ENCODE measurements at places on chromosomes 1 and 21. TPM values are rescaled to one million over a fixed set of nuclear protein-coding genes. Genes with fewer than 3 reads are reported as not detected.

The DDR2 gene
- total RNA-seq: 5.8 TPM

The ESPN gene
- 0.15 TPM for total RNA-seq

The PHGDH gene
- total RNA-seq: 10.6 TPM

The NHLH1 gene
- total RNA-seq: 0.05 TPM

The IPO9 gene
- 28.2 TPM for total RNA-seq

The TNFRSF8 gene
- total RNA-seq: not detected

The PAQR6 gene
- total RNA-seq: 1.5 TPM

The A3GALT2 gene
- not detected for total RNA-seq

The COL16A1 gene
- total RNA-seq: 5.3 TPM

The KCNJ9 gene
- not detected for total RNA-seq

The LPAR3 gene
- total RNA-seq: not detected

The GJA5 gene
- total RNA-seq: 0.10 TPM

The CLIC6 gene
- total RNA-seq: 0.15 TPM

The PTGFRN gene
- 92.3 TPM for total RNA-seq

The C1orf87 gene
- total RNA-seq: not detected

The FNBP1L gene
- 62.7 TPM for total RNA-seq

The TFF2 gene
- not detected for total RNA-seq

The TIE1 gene
- total RNA-seq: 640 TPM

The P3H1 gene
- 120 TPM for total RNA-seq

The NFYC gene
- 32.5 TPM for total RNA-seq

The FASLG gene
- total RNA-seq: not detected

The HTR6 gene
- not detected for total RNA-seq

The ZRANB2 gene
- 41.7 TPM for total RNA-seq

The THRAP3 gene
- 105 TPM for total RNA-seq

The MYBPHL gene
- not detected for total RNA-seq

The RIPPLY3 gene
- total RNA-seq: not detected

The TEKT2 gene
- total RNA-seq: not detected

The TINAGL1 gene
- 286 TPM for total RNA-seq

The SPRR2A gene
- total RNA-seq: not detected

The RNU1-4 gene
- under 0.01 TPM for total RNA-seq

The HIVEP3 gene
- total RNA-seq: 7.6 TPM

The CFHR4 gene
- total RNA-seq: not detected

The GREM2 gene
- not detected for total RNA-seq

The FMO1 gene
- total RNA-seq: not detected

The GPATCH2 gene
- total RNA-seq: 9.0 TPM

The OR2L2 gene
- total RNA-seq: not detected

The IGSF3 gene
- 2.8 TPM for total RNA-seq

The CLCA1 gene
- total RNA-seq: not detected

The INSRR gene
- total RNA-seq: not detected

The ARPC5 gene
- total RNA-seq: 173 TPM

The NCF2 gene
- total RNA-seq: 7.7 TPM

The GPA33 gene
- total RNA-seq: not detected

The OR2T11 gene
- total RNA-seq: not detected

The HHIPL2 gene
- total RNA-seq: not detected

The KTI12 gene
- total RNA-seq: 10.6 TPM

The ZSCAN20 gene
- total RNA-seq: 7.6 TPM

The OR2L8 gene
- not detected for total RNA-seq

The ICOSLG gene
- 26.4 TPM for total RNA-seq

The S100A1 gene
- not detected for total RNA-seq

The S100A7A gene
- total RNA-seq: not detected

The HPCAL4 gene
- total RNA-seq: not detected

The TP73 gene
- 0.88 TPM for total RNA-seq

The WDR64 gene
- not detected for total RNA-seq

The LY9 gene
- not detected for total RNA-seq

The AGBL4 gene
- not detected for total RNA-seq

The TPTE gene
- total RNA-seq: not detected

The PGM1 gene
- total RNA-seq: 29.2 TPM

The TSPEAR gene
- not detected for total RNA-seq

Data from glomerular endothelial cell (primary cell).